ENCODE measurements at places on chromosomes 1 and 21. TPM values are rescaled to one million over a fixed set of nuclear protein-coding genes. Genes with fewer than 3 reads are reported as not detected.

DNA sequence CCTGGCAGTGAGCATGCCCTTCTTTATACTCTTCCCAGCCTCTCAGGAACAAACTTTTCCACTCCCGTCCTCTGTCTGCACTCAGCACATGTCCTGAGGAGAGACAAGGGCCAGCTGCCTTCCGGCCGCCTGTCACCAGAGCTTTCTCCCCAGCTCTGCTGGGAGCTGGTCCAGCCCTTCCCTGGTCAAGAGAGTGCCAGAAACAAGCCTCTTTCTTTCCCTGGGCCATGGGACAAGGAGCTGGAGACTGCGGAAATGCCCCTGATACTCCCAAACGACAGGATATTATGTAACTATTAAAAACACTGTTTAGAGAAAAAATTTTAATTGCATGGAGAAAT lies 10.4 kb downstream of the LAMB3 start:
- no peaks in the 10 kb centered on the region for H3K36me3 ChIP-seq
- H3K27ac ChIP-seq, result peak overlapping the region; percentile 1
- no peak for DNase-seq
- no peaks in the 10 kb centered on the region for H3K27me3 ChIP-seq

DNA sequence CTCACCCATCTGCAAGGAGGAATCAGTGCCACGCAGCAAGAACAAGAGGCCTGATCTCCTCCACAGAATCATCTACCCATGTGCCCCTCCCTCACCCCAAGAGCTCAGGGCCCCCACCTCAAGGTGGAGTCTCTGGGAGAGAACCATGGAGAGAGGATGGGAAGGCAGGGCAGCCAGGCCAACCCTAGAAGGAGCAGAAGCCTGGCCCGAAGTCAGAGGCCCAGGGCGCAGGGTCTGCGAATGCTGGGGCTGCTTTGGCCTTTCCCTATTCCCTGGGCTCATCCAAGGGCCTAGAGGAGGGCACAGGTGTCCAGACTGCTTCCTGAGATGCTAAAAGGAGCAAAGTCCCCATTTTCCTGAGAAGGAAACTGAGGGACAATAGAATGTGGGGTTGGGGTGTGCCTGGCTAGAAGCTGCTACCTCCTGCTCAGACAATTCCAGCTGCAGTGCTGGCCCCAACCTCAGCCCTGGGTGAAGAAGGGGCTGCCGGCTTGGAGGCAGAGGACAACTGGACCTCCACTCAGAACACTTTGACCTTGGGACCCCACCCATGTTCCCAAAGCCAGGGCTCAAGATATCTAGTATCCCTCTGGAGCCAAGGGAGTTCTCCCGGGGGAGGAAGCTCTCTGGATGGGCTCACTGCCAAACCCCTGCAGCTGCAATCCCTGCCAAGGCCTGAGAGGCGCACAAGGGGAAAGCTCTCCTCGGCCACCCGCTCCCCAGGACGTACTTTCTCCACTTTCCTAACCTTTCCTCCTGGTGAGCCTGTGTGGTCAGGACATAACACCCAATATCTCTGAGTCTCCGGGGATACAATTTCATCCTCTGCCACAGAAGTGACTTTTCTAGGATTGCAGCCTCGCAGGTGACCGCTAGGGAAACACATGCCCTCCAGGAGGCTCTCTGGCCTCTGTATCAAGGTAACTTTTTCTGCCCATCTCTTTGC lies 16.6 kb upstream of the LEMD1 start:
- peaks cover 25% of the 10 kb centered on the region for H3K27me3 ChIP-seq
- no peak overlapping the region for H3K4me3 ChIP-seq
- no peaks in the 10 kb centered on the region for H3K36me3 ChIP-seq
- DNase-seq, result peak; percentile 85
- peaks cover 10% of the 10 kb centered on the region for H3K4me1 ChIP-seq
- no peak overlapping the region for H3K27ac ChIP-seq

The NBPF1 gene
- 24.1 TPM for polyA plus RNA-seq

The VWA5B1 gene
- not detected for polyA plus RNA-seq

The SIK1 gene
- 1.8 TPM for polyA plus RNA-seq
